ENCODE measurements at places on chromosomes 2 and 18. TPM values are rescaled to one million over a fixed set of nuclear protein-coding genes. Genes with fewer than 3 reads are reported as not detected.

Gene NTSR2
- polyA plus RNA-seq = not detected

Gene KATNAL2
- polyA plus RNA-seq = 2.7 TPM

Gene TMEM182
- polyA plus RNA-seq = 3.4 TPM

Gene IL36RN
- not detected for polyA plus RNA-seq

Gene PIGN
- 4.4 TPM for polyA plus RNA-seq

Gene OTOS
- polyA plus RNA-seq = not detected

Gene FZD7
- polyA plus RNA-seq = 4.6 TPM

Gene CAPN14
- 66.0 TPM for polyA plus RNA-seq

Gene ANKRD12
- polyA plus RNA-seq = 85.5 TPM

DNA sequence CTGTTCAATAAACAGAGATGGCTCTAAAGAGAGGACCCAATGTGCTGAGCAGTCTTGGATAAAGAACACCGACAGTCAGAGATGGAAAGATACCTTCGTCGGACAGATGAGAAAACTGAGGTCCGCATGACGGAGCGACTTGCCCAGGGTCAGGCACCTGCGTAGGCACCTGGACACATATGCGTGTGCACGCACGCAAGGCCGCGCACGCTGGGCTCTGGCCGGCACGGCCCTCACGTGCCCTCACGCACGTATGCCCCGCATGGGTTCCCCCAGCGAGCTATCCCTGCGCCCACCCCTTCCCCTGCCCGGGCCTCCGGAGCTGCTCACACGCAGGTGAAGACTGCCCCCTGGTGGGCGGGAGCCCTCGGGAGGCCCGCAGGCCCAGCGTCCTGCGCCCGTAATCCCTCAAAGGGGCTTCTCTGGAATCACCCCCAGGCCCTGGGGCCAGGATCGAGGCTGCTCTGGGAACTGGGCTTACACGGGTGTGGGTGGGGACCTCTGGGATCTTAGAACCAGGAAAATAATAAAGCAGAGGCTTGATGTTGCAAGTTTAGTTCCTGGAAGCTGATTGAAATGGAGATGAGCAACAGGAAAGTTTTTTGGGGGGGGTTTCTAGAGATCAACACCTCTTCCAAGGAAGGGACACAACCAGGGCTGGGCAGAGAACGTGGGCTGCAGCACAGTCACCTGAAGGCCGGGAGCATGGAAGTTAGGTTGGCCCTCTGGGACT lies 246.3 kb downstream of the TNS1 start:
- peak; percentile 61 for DNase-seq

- DNase-seq = no peak
These were observed 3.5 kb downstream of the DCDC2C start for GRCh38 chr2:3706892-3707291.

- DNase-seq = no peak
These were observed 39.7 kb downstream of the PID1 start for GRCh38 chr2:229231328-229231868.

- no peak for DNase-seq
These were observed 193.3 kb upstream of the KLHL14 start for GRCh38 chr18:32966141-32966540.

- no peak for DNase-seq
These were observed 77.8 kb upstream of the TFCP2L1 start for GRCh38 chr2:121362774-121363173.

GRCh38 chr2:127887776-127888130 lies 2.0 kb upstream of the AMMECR1L start:
- DNase-seq = no peak

- DNase-seq = peak; percentile 53
These were observed 42.6 kb upstream of the EDAR start for GRCh38 chr2:109031476-109032228.

GRCh38 chr2:240435948-240436682 lies 652 bp downstream of the GPC1 start:
- DNase-seq = no peak

GRCh38 chr2:160281213-160281612 lies 81.1 kb upstream of the ITGB6 start:
- no peak for DNase-seq

DNA sequence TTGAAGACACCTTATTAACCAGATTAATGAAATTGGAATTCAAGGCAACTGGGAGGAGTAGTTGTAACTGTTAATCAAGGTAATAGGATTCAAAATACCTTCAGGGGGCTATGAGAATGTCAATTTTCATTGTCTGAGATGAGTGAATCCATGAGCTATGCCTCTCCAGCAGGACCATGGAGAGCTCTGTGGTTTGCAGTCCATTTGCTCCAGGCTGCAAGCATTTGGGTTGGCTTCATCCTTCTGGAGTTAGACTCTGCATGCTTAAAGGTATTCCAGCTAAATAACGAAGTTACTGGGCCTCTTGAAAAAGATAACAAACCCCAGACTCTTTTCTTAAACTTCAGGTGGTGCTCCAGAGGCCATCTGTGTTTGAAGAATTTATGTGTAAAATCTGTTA lies 207.1 kb upstream of the SLC8A1 start:
- DNase-seq = no peak

DNA sequence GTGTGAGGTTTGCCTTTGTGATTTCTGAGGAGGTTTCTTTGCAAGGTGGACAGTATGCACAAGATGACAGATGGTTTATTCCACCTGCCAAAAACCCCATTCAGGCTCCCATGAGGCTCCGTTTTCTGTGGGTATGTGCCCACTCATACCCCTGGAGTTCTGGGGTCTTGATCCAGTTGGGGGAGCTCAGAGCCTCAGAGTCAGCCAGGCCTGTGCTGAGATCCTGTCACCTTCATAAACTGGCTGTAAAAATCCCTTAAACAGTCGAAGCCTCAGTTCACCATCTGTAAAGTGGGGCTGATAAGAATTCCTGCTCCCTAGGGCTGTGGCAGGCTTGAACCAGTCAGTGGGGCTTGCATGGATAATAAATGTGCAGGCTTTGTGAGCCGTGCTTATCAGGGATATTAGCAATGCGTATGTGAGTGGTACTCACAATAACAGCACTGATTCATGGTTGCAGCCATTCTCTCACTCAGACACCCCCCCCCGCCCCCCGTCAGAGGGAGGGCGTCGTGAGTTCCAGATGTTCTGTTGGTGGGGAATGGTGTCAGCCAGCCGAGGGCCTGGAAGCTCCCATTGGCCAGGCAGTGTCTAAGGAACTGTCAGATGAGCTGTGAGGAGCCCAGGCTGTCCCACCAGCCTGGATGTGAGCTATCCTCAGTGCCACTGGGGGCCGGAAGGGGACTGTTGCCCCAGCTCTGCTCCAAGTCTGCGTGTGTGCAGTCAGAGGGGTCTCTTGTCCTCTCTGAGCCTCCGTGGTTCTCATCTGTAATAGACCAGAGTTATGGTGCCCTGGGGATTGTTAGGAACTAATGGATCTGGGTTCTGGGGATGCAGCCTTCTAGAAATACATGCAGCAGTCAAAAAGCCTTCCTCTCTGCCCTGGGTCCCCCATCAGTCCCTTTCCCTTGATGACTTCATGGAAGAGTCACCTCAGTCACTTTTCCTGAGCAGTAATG lies 51.7 kb downstream of the KCNIP3 start:
- peak; percentile 54 for DNase-seq

DNA sequence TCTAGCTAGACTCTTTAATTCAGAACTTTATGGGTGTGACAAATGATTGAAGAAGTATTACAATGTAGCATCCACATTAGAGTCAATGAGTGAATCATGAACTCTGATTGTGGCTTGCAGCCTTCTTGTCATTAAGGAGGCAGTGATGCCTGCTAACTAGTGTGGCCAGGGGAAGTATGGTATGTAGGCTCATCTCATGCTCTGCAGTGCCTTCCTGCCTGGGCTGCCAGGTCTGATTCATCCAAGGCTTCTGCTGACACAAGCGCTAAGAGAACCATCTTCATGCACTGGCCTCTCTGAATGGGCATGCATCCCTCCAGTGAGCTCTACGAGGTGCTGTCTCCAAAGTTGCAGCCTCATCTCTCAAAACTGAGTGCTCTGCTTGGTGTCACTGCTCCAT lies 144.3 kb downstream of the MTCL1 start:
- no peak for DNase-seq

GRCh38 chr2:239064253-239064652 lies 216.4 kb downstream of the TWIST2 start:
- no peak for DNase-seq

GRCh38 chr18:44876755-44877154 lies 196.1 kb downstream of the SETBP1 start:
- no peak for DNase-seq

DNA sequence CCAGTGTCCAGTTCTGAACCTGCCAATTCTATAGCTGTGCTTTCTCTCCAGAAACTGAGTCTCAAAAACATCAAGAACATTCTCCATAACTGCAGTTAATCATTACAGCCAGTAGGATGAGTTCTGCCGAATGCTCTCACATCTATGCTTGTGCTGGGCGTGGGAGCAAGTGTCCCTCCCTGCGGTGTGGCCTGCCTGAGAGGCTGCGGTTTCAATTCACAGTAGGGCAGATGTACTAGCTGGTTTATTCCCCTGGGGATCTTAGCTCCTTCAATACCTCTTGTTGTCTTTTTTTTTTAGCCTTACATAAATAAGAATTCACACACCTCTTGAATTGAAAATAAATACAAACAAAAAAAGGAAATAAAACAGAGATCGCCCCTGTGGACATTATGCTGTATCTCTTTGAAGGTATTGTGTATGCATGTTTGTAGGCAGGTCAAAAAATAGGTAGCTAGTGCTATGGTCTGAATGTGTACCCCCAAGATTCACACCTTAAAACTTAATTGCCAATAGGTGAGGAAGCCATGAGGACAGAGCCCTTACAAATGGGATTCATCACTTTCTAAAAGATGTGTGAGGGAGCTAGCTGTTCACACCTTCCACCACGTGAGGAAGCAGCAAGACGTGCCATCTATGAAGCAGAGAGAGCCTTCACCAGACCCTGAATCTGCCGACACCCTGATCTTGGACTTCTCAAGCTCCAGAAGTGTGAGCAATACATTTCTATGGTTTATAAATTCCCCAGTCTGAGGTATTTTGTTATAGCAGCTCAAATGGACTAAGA lies 74.3 kb downstream of the BCL2L11 start:
- DNase-seq = no peak

DNA sequence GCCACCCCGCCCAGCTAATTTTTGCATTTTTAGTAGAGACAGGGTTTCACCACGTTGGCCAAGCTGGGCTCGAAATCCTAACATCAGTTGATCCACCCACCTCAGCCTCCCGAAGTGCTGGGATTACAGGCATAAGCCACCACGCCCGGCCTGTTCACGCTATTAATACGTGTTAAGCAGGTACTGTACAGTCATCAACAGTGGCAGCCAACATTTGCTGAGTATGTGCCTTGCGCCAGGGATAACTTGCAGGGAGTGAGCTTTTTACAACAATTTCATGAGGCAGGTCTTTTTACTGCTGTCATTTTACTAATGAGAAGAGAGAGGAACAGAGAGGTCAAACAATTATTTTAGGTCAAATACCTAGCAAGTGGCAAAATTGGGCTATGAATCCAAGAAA lies 115.2 kb downstream of the AP1S3 start:
- DNase-seq = no peak

DNA sequence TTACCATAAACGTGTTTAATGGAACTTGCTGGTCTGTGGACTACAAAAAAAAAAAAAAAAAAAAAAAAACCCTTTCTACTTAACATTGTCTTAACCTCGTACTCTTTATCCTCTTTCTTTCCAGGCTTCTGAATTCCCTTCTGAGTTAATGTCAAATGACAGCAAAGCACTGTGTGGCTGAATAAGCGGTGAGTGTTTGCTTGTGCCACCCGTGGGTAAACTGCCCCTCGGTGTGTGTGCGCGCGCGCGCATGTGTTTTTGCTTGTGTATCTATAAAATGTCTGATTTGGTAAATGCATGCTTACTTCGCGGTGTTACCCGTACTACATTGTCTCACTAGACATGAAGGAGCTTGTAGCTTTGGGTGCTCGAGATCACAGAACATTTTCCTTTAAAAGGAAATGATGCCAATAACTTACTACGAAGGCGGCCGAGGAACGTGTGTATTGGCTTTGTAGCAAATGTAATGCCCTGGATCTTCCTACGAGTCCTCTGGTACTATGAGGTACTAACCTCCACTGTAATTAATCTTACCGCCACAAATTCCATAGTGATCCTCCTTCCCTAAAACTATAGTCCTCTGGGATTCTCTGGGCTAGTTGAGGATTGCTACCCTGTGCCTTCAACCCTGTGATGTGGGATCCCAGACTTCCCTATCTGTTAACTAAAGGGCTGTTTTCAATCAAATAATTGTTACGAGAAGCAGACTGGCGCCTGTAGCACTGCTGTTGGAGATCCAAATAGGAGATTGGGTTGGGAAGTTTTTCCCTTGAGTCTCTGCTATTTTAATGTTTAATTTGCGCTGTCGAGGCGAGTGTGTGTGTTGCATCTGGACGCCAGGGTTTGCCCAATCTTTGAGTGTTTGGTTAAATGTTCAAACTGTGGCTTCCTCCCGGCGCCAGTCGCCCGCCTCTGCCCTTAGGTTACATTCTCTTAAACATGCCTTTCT lies 1.1 kb downstream of the ID2 start:
- DNase-seq = peak; percentile 45

GRCh38 chr2:54486766-54487165 lies 30.6 kb downstream of the SPTBN1 start:
- no peak for DNase-seq

GRCh38 chr18:66316701-66317100 lies 287.2 kb downstream of the CDH19 start:
- DNase-seq = no peak

DNA sequence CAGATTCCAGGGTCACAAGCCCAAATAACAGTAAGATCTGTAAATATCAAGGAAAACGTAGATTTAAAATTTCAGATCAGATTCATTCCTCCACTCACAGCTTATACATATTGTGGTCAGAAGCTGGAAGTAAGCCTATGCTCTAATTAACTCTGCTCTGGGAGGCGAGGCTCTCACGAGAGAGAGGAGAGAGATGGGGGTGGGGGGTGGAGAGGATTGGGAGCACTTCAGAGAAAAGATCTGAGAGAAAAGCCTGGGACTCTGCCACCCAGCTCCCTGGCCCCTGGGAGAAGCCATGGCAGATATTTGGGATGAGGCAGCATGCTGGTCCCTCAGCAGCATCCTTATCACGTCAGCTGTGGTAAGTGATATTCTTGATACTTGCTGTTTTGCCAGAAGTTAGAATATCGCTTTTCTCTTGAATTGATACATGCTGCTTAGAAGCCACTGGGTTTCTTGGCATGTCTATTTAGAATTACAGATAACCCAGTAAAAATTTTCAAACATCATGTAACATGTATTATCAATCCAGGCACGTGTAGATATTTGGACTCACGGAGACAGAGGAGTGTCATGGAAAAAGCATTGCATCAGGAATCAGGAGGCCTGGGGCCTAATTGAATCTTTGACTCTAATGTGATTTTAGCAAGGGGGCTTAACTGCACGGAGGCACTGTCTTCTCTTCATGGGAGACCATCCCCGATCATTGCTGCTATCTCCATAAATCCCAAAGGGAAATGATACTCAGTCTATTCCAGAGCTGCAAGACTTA lies 265.4 kb downstream of the HRH4 start:
- no peak for DNase-seq

Measured in stomach (tissue), 19 donors.